HFFc6 (cell line): ENCODE measurements at places on chromosomes 12 and 14.

DNA sequence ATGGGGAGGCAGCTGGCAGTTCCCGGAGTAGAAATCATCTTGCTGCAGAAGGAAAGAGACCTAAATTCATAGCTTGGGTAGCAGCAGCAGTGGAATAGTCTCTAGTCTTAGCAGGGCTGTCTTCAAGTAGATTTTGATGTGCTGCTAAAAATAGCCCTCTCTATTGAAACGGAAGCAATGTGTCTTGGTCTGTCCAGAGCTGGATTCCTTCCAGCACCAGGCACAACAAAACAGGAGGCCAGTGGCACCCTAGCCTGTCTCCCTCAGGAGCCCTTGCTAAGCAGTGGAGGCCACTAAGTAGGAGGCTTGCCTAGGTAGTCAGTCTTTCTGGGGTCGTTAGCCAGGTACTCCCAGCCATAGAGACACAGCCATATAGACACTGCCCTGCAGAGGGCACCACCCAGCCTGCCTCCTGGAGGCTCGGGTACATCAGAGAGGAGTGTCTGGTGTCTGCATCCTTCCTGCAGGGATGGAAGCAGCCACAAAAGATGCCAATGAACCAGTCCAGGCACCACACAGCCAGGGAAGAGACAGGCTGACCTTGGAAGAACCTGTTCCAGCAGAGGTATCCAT is 97.5 kb downstream of the CRACR2A start:
- DNase-seq = no peak

DNA sequence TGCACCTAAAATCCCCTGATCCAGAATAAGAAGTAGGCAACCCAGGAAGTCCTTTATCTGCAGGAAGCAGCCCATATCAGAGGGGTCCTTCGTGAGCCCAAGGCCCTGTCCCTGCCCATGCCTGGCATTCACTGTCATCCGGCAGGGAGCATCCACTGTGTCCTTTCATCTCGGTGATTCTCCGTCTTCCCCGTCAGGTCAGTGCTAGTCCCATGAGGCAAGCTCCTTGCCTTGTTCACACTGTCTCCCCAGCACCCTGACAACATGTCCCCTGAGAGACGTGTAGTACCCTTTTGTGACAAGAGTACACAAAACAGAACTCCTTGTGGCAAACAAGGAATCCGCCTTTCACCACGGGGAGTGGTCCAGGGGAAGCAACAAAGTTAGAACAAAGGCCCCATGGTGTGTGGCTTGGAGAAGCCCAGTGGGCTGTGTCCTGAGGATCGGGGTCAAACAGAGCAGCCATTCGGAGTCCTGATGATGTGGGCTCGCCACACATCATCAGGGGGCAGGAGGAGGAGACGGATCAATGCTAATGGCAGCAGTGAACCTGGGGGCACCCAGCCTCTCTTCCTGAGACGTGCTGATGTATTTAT is 112.1 kb downstream of the DICER1 start:
- no peak for DNase-seq

DNA sequence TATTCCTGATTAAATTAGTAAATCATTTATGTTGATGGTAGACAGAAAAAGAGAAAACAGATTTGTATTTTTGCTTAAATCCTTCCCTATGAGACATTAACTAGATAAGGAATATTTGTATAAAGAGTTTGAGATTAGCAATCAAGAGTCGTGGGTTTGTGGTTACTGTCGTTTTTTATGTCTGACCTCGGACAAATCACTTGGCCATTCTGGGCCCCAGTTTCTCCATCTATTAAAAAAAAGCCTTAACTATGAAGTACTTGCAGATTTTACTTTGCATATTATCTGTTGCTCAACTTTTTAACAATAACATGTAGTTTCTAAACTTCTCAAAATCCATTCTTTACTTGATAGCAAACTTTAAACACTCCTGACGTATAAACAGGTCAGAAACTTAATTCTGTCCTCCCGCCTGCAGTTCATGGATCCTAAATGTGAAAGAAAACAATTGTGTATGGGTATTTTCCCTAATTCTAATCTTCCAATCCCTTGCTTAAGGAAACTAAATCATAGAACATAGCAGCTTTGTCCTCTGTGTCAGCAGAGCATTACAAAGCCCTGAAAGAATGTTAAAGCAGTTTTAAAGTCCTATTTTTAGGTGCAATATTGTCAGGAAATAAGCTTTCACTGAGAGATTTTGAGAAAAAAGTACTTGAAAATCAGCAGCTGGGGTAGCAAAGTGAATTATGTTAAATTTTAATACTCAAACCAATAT is 118.2 kb downstream of the GPR135 start:
- no peak for DNase-seq

DNA sequence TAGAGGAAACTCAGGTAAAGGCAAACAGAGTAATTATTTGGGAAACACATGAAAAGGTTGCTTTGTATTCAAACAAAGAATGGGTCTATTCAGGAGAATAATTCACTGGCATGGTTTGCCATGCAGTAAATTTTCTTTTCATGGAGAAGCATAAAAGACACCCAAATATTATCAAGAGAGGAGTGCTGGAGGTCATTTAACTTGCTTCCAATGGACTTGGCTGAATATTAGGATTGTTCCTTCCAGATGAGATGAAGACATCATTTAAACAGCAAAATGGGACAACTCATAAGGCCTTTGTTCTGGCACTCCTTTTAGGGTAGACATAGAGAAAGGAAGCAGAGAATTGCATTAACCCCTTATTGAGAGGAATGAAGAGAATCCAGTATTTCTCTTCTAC is 38.7 kb downstream of the WIF1 start:
- DNase-seq = no peak

DNA sequence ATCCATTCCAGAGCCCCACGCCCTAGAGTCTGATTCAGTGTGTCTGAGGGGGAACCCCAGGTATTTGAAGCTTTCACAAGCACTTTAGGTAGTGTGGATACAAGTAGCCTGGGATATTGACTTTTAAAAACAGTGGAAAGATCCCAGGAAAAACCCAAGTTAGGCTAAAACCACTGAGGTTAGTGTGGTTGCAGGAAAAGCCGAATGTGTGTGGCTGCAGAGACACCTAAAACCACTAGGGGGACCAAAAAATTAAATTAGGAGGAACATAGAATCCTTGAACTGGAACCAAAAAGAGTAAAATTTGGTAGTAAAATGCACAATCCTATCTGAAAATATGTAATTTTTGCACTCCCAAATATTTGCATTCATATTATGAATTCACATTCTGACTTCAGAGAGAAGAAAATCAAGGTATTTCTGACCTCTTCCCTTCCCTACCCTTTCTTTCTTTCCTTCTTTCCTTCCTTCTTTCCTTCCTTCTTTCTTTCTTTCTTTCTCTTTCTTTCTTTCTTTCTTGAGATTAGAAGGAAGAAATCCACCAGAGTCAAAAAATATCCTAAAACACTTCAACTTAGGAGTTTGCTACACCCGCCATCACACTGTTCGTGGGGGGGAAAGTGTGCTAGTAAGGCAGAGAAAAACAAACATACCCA is 37.8 kb downstream of the SLCO1A2 start:
- peak; percentile 6 for DNase-seq
